Neural progenitor cell (in vitro differentiated cells): ENCODE measurements at places on chromosomes 2 and 18. TPM values are rescaled to one million over a fixed set of nuclear protein-coding genes. Genes with fewer than 3 reads are reported as not detected.

The NTSR2 gene
- total RNA-seq: not detected in 2 replicates

The CXCR1 gene
- not detected in 2 replicates for total RNA-seq

The ABI2 gene
- total RNA-seq: 161 and 168 TPM in 2 replicates

GRCh38 chr2:128308889-128309279 is 9.8 kb downstream of the HS6ST1 start:
- no peak overlapping the region for H3K4me3 ChIP-seq
- H3K36me3 ChIP-seq: no peaks in the 10 kb centered on the region
- H3K27ac ChIP-seq: no peak overlapping the region
- peaks cover 48% of the 10 kb centered on the region for H3K4me1 ChIP-seq
- no peaks in the 10 kb centered on the region for H3K27me3 ChIP-seq
- DNase-seq: no peak

GRCh38 chr2:73979021-73979420 is 5.7 kb upstream of the TET3 start:
- H3K27ac ChIP-seq: no peak overlapping the region
- H3K4me3 ChIP-seq: no peak overlapping the region
- no peak for DNase-seq
- H3K36me3 ChIP-seq: no peaks in the 10 kb centered on the region
- peaks cover 77% of the 10 kb centered on the region for H3K27me3 ChIP-seq

GRCh38 chr2:147594038-147594437 is 250.8 kb upstream of the ACVR2A start:
- no peaks in the 10 kb centered on the region for H3K27me3 ChIP-seq
- H3K27ac ChIP-seq: no peak overlapping the region
- no peaks in the 10 kb centered on the region for H3K4me1 ChIP-seq
- no peaks in the 10 kb centered on the region for H3K36me3 ChIP-seq
- no peak for DNase-seq

DNA sequence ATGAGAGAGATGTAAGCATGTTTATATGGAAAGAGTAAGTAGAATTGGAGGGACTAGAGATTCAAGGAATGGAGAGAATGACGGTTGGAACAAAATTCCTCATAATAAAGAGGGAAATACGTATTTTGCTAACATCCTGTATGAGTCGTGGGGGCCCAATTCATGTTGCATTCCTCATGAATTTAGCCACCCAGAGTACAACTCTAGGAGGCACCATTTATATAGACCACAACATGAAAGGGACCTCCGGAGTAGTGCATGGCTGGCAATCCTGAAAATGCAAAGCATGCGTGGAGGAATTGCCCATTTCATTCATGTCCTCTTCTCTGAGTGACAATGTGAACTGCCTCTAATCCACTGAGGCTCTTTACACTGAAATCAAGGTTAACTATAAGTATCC is 168.2 kb downstream of the ZEB2 start:
- no peak overlapping the region for H3K27ac ChIP-seq
- H3K4me1 ChIP-seq: peaks cover 33% of the 10 kb centered on the region
- H3K4me3 ChIP-seq: no peak overlapping the region
- no peaks in the 10 kb centered on the region for H3K27me3 ChIP-seq

DNA sequence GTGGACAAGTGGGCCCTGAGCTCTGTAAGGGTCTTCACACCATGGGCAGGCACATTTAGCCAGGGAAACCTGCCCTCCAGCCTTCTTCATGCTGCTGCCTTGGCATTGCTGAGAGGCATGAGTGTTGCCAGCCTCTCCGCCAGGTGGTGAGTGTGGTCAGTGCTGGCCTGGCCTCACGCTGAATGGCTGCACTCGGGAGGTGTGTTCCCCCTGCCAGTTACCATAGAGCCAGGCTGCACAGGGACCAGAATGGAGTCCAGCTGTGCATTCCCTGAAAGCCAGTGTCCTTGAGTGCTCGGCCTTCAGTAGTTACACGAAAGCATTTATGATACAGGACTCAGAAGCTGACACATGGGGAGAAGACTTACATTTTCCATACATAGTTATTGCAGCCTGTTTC is 139.7 kb downstream of the ATP9B start:
- no peaks in the 10 kb centered on the region for H3K36me3 ChIP-seq
- no peak for DNase-seq
- no peak overlapping the region for H3K27ac ChIP-seq
- no peak overlapping the region for H3K4me3 ChIP-seq
- H3K4me1 ChIP-seq: no peaks in the 10 kb centered on the region

DNA sequence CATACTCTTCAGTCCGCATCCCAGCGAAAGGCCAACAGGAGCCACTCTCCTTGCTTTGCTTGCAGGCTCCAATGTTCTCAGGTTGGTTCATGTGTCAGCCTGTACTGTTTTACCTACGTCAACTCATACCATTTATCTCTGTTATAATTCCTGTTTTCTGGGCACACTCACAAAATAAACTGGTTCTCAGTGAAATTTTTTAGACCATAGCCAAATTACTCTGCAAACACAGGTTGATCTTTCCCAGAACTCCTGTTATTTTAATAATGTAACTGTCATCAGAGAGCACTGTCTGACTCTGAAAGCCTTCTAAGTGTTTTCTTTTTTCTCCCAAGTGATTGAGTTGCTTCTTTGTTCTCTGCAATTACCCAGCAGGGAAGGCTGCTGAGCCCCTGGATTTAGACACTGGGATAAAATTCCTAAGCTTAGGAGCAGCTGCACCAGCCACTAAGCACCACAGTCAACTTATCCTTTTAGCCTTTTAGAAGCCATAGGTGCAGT is 111.6 kb upstream of the PIEZO2 start:
- H3K36me3 ChIP-seq: no peaks in the 10 kb centered on the region
- H3K27me3 ChIP-seq: no peaks in the 10 kb centered on the region
- DNase-seq: peak; percentile 88
- peak overlapping the region; percentile 79 for H3K27ac ChIP-seq
- H3K4me1 ChIP-seq: peaks cover 35% of the 10 kb centered on the region
- peak overlapping the region; percentile 28 for H3K4me3 ChIP-seq

DNA sequence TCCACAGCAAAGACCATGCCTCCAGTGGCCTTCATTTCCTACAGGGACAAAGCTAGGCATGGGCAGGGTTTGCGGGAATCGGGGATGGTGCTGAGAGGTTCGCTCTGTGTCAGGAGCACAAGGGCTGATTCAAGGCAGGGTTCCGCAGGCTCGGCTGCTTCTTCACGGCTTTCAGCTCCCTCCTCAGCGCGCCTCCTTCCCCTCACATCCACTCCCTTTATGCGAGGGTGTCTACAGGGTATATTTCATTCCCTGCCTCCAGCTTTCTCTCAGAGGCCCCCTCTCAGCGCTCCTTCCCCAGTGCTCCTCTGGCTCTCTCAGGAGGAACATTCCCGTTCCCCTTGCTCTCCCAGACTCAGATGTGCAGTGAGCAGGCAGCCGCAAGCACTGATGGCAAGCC is 78.7 kb upstream of the ASB18 start:
- H3K27me3 ChIP-seq: no peaks in the 10 kb centered on the region
- peaks cover 40% of the 10 kb centered on the region for H3K4me1 ChIP-seq
- DNase-seq: no peak
- H3K4me3 ChIP-seq: no peak overlapping the region
- no peak overlapping the region for H3K27ac ChIP-seq
- peaks cover 5% of the 10 kb centered on the region for H3K36me3 ChIP-seq

- no peaks in the 10 kb centered on the region for H3K27me3 ChIP-seq
- no peak for DNase-seq
- H3K36me3 ChIP-seq: no peaks in the 10 kb centered on the region
- H3K4me3 ChIP-seq: no peak overlapping the region
- no peaks in the 10 kb centered on the region for H3K4me1 ChIP-seq
Measured at GRCh38 chr18:47632970-47633635, 297.4 kb downstream of the SMAD2 start.

DNA sequence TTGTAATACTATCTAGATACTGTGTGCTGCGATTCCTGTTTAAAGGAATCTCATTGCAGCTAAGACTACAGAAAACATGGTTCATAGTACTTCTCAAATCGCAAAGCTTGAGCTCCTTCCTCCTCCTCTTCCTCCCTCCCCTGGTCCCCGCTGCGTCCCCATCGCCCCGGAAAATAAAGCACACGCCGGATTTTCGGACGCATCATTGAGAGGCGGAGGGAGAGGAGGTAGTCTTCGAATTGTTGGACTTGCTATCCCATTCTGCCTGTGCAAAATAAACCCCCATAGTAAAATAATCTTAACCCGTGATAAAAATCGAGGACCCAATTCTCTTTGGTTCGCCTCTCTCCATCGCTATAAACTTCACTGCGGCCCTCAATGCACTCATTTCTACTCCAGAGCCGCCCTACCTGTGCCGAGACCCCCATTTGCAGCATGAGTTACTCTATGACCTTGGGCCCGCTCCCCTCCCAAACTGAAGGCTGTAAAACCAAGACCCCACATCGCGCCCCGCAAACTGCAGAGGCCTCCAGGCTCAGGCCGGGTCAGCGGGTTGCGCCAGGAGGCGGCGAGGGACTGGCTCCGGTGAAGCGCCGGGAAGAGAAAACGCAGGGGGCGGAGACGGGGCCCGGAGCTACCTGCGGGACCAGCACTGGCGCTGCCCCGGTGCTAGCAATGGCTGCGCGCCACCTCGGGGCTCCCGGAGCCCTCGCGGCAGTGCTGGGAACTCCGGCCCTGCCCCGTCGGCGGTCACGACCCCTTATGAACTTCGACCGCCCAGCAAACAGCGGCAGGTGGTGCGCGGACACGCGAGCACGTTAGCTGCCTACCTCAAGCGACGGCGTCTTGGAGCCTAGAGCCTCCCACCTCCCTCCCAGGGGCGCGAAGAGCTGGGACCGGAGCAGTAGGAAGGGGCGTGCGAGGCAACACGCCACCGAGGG is 649 bp downstream of the ESCO1 start:
- H3K27ac ChIP-seq: peak overlapping the region; percentile 94
- DNase-seq: peak; percentile 87
- H3K36me3 ChIP-seq: no peaks in the 10 kb centered on the region
- H3K4me3 ChIP-seq: peak overlapping the region; percentile 79

DNA sequence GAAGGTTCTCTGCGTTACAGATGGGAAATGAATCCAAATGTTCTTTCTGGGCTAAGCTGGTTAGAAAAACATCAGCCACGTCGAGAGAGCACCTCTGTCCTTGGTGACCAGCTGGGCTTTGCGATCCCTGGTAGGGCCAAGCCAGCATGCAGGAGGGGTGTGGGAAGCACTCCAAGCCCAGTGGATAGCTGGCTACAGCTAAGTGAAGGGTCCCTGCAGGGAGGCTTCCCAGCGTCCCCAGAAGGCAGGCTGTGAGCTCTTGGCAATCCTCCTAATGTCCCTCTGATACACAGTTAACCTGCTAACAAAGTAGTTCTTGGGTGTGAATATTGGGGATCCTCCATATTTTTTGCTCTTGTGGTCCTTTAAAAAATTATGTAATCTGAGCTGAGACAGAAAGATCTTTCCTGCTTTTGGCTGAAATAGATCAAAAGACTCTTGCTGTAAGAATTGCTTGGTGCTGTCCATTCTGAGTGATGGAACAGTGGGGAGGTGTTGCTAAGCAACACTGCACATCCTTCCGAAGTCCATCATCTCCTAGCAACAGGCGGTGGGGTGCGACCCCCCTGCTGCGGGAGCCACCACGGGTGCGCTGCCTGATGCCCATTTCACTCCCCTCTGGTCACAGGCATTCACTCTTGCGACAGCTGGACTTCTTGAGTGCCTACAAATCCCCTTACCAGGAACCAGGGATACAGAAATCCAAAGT is 88.5 kb upstream of the UXS1 start:
- no peaks in the 10 kb centered on the region for H3K36me3 ChIP-seq
- DNase-seq: peak; percentile 24
- no peaks in the 10 kb centered on the region for H3K4me1 ChIP-seq

DNA sequence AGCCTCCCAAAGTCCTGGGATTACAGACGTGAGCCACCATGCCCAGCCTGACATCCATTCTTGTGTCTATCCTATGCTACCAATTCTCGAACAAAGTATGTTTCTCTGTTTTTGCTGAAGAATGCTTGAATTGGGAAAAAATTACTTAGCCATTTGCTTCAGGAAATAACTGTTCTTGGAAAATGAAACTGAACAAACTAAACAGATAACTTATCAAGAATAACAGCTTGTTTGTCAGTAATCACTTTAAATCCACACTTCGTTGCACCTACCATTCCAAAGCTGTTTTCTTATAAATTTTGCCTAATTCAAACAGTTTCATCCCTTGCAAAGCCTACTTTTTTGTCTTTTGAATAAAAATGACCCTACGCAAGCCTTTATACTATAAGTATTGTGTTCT is 672.9 kb downstream of the SUCLG1 start:
- peaks cover 28% of the 10 kb centered on the region for H3K4me1 ChIP-seq
- DNase-seq: no peak
- H3K27ac ChIP-seq: no peak overlapping the region
- H3K27me3 ChIP-seq: no peaks in the 10 kb centered on the region
- H3K4me3 ChIP-seq: no peak overlapping the region

DNA sequence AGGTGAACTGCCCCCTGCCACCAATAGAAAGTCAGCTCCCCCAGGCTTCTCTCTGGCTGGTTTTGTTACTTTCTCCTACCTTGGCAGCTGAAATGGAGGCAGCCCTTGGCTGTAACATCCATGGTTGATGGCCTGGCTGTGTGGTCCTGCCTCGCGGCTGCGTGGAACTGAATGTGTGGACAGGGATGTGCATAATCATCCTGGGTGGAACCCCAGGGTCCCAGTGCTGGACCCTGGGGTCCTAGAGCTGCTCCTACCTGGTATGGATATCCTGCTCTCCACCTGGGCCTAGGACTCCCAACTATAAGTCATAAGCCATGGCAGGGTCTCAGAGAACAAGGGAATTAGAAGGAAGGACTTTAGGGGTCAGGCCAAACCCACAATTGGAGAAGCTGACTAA is 93.5 kb downstream of the CAPN13 start:
- H3K36me3 ChIP-seq: no peaks in the 10 kb centered on the region
- DNase-seq: no peak
- no peaks in the 10 kb centered on the region for H3K27me3 ChIP-seq

GRCh38 chr2:134216152-134216829 is 37.6 kb upstream of the MGAT5 start:
- no peak overlapping the region for H3K4me3 ChIP-seq
- no peaks in the 10 kb centered on the region for H3K36me3 ChIP-seq
- peaks cover 24% of the 10 kb centered on the region for H3K4me1 ChIP-seq
- no peak for DNase-seq
- no peak overlapping the region for H3K27ac ChIP-seq

GRCh38 chr2:233468741-233469110 is 97.9 kb downstream of the USP40 start:
- H3K27ac ChIP-seq: no peak overlapping the region
- no peak for DNase-seq
- H3K36me3 ChIP-seq: no peaks in the 10 kb centered on the region
- no peak overlapping the region for H3K4me3 ChIP-seq

DNA sequence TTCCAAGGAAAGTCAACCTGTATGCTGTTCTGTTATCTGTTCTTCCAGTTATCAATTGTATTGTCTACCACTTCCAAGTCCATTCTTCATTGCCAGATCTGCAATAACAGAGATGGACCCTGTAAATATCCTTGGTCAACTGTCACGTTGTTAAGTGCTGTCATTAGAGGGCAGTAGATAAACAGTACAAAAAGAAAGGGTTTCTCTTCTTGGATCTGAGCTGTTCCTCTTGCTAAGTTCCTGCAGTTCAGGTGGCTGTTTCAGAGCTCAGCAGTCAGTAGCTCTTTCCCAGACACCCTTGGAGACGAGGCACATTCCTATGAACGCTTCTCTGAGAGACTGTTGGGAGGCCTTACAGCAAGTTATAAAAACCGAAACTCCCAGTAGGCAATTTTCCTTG is 957.1 kb upstream of the CHAC2 start:
- no peaks in the 10 kb centered on the region for H3K36me3 ChIP-seq
- H3K4me1 ChIP-seq: no peaks in the 10 kb centered on the region
- no peaks in the 10 kb centered on the region for H3K27me3 ChIP-seq
- no peak overlapping the region for H3K4me3 ChIP-seq
